Activated naive CD8-positive, alpha-beta T cell treated with anti-CD3 and anti-CD28 coated beads, Interleukin-2, amount 50 U/mL, for 24 hours (primary cell): ENCODE measurements at places on chromosomes 1 and 21.

GRCh38 chr1:121558514-121558913 lies 373.7 kb downstream of the SRGAP2C start:
- no peak for DNase-seq

DNA sequence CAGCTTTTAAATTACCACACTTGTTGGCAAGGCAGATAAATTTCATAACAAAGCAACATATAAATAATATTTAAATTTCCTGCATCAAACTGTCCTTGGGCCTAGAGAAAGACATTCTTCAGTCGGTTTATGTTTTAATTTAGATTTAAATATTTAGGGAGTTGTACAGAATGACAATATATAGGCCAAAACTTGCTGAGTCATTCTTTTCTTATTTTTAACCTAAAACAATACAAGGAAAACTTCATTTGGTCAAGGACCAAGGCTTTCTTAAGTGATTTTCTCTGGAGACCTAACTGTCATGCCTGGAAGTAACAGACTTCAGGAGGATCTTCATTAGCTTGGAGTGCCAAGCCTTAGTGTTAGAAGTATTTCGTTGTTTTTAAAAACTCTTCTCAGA lies 5.6 kb downstream of the MAP10 start:
- no peak for DNase-seq

DNA sequence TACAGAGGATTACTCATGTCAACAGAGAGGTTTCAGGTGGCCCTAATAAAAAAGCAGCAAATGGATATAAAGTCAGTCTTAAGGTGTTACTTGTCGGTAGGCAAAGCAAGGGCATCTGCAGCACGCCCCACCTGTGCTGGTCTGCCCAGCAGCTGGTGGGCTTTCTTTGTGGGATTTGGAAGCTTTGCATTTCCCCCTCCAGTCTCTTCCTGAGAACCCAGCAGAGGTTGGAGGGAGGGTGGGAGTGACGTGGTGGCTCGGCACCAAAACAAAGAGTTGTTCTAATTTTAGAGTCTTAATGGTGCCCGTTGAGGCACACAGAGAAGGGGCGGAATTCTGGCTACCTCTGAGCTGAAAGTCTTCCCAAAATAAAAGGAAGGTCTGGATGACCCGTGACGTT lies 4.8 kb upstream of the PCBP3 start:
- no peak for DNase-seq

DNA sequence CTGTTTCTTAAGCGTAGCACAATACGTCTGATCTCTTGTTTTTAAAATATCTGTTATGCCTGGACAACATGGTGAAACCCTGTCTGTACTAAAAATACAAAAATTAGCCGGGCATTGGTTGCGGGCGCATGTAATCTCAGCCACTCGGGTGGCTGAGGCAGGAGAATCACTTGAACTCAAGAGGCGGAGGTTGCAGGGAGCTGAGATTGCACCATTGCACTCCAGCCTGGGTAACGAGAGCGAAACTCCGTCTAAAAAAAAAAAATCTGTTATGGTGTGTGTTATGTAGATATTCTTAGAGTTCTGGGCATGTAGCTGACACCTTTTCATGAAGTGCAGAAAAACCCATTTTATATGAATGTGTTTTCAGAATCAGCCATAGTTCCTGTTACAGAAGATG lies 38.2 kb downstream of the RABGAP1L start:
- DNase-seq, result no peak

GRCh38 chr1:244968881-244969280 lies 104.5 kb upstream of the HNRNPU start:
- DNase-seq, result no peak

DNA sequence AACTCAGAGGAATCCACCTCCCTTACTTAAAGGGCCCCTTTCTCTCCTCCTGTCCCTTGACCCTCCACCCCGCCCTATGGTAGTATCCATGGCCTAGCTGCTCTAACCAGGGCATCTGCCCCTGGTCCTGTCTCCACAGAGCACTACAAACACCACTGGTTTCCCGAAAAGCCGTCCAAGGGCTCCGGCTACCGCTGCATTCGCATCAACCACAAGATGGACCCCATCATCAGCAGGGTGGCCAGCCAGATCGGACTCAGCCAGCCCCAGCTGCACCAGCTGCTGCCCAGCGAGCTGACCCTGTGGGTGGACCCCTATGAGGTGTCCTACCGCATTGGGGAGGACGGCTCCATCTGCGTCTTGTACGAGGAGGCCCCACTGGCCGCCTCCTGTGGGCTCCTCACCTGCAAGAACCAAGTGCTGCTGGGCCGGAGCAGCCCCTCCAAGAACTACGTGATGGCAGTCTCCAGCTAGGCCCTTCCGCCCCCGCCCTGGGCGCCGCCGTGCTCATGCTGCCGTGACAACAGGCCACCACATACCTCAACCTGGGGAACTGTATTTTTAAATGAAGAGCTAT lies 1.7 kb downstream of the BTG2 start:
- DNase-seq, result peak; percentile 62

DNA sequence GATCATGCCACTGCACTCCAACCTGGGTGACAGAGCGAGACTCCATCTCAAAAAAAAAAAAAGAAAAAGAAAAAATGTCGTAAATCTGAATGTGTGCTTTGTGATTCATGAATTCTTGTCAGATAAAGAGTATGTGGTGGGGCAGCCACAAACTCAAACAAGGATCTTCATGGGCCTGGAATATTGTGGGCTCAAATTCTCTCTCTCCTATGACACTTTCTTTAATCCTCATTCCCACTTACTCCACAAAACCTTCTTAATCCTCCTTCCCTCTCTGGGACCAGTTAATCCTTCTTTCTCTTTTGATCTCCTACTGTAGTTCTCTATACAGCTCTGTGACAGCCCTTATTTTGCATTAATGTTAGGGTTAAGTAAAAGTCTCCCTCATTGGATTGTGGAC lies 112.3 kb downstream of the AK5 start:
- DNase-seq, result no peak

DNA sequence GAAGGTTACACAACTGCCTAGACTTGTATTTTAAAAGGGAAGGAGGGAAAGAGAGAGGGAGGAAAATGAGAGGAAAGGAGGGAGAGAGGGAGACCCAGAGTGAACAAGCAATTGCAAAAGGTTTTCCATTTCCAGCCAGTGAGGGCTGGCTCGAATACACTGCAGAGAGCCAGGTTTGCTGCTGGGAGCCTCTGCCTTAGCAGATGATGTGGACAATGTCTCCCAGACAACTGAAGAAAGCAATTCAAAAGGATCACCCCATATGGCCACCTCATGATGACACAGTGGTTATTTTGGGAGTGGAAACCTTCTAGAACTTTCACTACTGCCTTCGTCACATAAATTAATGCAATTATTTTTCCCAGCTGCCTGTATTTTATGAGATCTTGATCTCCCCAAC lies 86.4 kb downstream of the BCAR3 start:
- DNase-seq, result no peak

DNA sequence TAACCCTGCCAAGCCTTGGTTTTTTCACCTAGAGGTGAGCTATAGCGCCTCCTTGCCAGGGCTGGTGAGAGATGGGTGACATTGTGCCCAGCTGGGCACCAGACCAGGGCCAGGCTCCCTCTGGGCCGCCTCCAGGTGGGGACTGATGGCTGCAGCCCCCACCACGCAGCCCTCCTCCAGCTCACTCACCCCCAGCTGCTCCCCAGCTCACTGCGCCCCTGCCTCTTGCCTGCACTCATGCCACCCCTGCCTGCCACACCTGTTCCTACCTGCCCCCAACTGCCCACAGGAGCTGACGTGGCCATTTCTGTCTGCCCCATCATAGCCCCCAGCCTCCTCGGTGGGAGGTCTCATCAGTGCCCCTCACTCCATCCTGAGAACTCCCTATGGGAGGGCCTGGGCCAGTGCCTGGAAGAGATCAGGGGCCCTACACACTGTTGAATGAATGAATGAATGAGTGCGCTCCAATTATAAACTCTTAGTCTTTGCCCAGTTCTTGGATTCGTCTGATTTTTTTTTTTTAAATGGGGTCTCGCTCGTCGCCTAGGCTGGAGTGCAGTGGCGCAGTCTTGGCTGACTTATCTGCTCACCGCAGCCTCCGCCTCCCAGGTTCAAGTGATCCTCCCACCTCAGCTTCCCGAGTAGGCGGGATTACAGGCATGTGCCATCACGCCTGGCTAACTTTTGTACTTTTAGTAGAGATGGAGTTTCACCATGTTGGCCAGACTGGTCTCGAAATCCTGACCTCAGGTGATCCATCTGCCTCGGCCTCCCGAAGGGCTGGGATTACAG lies 26.4 kb upstream of the VPS13D start:
- DNase-seq, result no peak

- no peak for DNase-seq
These were observed 80.1 kb upstream of the CD55 start for GRCh38 chr1:207241164-207241934.

DNA sequence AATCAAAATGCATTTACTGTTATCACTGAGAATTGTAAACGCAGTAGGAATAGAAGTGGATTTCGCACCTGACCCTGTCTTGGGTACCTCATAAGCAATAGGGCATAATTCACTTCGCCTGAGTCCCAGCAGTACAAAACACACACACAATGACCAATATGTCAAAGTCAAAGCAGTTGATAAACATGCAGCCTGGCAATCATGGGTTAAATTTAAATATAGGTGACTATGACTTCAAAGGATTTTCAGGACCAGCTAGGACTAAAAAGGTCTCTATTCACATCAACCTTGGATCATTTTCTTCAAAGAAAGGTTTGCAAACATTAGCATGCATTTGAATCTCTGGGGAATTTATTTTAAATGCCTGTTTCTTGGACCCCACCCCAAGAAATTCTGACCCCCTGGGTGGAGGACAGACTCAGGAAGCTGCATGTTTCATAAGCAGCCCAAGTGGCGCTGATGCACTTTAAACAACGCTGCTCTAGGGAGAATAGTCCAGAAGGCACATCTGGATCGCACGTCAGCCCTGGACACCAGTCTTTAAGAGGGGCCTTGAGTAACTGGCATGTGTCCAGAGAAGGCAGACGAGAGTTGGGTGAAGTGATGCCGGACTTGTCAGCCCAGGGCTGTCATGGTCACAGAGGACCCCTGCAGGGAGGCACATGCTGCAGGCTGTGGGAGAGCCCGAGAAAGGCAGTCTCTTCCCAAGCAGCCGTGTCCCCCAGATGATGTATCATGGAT lies 55.7 kb upstream of the EFHD2 start:
- DNase-seq, result no peak

DNA sequence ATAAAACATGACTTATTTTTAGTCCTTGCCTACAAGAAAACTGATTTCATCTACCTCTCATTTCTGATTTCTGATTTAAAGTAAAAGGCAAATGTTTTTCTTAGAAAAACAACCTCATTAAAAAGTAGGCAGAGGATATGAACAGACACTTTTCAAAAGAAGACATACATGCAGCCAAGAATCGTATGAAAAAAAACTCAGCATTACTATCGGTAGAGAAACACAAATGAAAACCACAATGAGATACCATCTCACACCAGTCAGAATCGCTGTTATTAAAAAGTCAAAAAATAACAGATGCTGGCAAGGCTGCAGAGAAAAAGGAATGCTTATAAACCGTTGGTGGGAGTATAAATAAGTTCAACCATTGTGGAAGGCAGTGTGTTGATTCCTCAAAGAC lies 16.2 kb downstream of the ODR4 start:
- no peak for DNase-seq

DNA sequence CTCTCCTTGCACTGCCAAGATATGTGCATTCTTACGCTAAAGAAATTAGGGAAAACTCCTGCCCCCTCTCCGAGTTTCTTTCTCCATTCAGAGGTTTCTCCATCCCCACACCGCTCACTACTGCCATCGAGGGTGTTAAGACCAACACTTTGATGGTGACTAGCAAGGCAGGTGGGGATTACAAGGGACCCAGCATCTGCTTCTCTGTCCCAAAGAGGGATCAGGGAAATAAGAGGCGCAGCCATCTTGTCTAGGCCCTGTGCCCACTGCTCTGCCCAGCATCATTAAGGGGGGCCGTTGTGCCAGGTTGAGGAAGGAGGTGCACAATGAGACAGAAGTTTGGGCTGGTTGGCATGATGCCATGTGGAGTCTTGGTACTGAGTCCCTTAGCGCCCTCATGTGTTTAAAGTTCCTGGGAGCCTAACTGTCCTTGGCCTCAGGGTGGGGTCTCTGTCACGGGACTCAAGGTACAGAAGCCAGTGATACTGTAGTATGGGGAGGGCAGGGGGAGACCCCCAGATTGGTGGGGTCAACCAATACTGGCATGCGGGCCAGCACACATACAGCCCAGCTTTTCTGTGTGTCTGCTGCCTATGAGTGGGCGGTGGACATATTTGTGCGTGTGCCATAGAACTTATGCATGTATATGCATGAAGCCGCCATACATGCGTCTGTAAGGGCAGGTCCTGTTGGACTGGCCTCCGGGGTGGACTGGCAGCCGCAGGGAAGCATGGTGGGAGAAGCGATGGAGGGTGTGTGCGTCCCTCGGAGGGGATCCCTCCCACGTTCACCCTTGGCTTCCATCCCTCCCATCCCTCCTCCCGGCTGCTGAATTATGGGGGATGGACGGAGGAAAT lies 5.5 kb downstream of the EFNA3 start:
- DNase-seq, result peak; percentile 52

DNA sequence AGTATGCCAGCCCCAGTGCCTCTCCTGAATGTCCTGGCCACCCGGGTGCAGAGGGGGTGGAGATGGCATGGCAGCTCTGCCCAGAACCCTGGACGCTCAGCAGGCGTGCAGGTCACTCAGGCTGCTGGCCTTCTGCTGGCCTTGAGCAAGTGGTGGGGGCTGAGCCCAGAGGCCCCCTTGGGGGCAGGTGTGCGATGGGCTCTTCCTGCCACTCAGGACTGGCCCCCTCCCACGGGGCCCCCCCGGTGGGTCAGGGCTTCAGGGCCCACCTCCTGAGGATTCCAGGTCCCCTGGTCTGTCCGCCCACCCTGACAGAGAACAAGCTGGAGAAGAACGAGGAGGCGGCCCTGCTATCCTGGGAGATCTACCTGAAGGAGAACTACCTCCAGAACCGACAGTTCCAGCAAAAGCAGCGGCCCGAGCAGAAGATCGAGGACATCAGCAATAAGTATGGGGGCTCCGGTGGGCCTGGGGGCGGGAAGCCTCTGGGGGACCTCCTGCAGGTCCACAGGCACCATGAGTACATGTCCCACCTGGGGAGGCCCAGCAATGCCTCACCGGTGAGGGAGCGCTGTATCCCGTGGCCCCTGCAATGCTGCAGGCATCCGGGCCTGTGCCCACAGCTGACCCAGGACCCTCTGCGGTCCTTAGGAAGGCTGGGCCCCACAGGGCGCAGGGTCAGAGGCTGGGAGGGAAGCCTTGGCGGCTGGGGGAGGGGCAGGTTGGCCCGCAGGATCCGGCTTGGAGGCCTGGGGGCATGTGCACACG lies 37.0 kb upstream of the LRRC3 start:
- DNase-seq, result no peak

- DNase-seq, result no peak
These were observed 84.8 kb upstream of the ZC3H11B start for GRCh38 chr1:219697682-219698081.

- no peak for DNase-seq
These were observed 63.1 kb upstream of the HIVEP3 start for GRCh38 chr1:41981796-41982195.

GRCh38 chr1:52792036-52792435 lies 50.5 kb upstream of the ZYG11A start:
- no peak for DNase-seq

- no peak for DNase-seq
These were observed 211.7 kb upstream of the PTGFR start for GRCh38 chr1:78279051-78279450.

GRCh38 chr21:38363693-38364092 lies 106.9 kb downstream of the KCNJ15 start:
- DNase-seq, result no peak
